ENCODE measurements at places on chromosomes 16 and 17.

- no peak for DNase-seq
Observed at GRCh38 chr17:81449351-81449750, 54.1 kb downstream of the BAHCC1 start.

- DNase-seq = no peak
Observed at GRCh38 chr17:14442798-14443528, 142.1 kb downstream of the HS3ST3B1 start.

GRCh38 chr17:80352216-80352895 lies 62.6 kb upstream of the ENDOV start:
- DNase-seq = no peak

DNA sequence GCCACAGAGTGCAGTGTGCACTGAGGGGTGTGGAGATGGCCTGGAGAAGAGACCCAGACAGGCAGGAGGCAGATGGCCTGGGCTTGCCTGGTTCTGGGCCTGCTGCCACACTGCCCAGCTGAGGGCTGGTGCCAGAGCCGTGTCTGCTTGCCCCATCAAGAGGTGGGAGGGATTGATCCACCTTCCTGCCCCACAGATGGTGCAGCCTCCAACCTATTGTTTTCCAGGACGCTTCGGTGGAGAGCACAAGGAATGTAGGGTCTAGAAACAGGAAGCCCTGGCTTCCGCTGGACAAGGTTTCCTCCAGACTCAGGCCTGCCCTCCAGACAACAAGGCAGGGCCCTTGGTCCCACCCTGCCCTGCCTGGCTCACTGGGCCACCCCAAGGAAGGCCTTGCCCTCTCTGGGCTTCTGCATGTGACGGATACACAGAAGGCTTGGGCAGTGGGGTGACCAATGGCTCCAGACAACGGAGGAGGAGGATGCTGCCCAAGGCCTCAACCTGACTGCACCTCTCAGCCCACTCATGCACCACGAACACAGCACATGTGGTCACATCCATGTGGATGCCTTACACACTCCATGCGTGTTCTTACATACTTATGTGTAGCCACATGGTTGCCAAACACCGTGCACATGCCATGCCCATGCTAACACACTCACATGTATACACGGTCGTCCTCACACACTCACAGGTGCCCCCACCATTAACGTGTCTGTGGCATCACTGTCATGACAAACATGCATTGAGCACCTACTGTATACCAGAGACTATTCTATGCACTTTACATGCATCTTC lies 6.5 kb upstream of the CDH5 start:
- DNase-seq = peak; percentile 96

GRCh38 chr16:20849589-20850390 lies 43.5 kb downstream of the REXO5 start:
- peak; percentile 21 for DNase-seq

GRCh38 chr16:88482630-88483391 lies 29.7 kb downstream of the ZFPM1 start:
- no peak for DNase-seq

Measured in DMS 273 treated with DMSO at 0.1 percent for 48 hours (cell line).